Activated naive CD4-positive, alpha-beta T cell treated with anti-CD3 and anti-CD28 coated beads for 36 hours (primary cell): ENCODE measurements at places on chromosomes 3 and 15. TPM values are rescaled to one million over a fixed set of nuclear protein-coding genes. Genes with fewer than 3 reads are reported as not detected.

TNFAIP8L3 gene
- total RNA-seq, result not detected

- H3K4me1 ChIP-seq, result no peaks in the 10 kb centered on the region
- no peaks in the 10 kb centered on the region for H3K36me3 ChIP-seq
- peaks cover 4% of the 10 kb centered on the region for H3K27me3 ChIP-seq
- H3K4me3 ChIP-seq, result no peak overlapping the region
Measured at GRCh38 chr3:152060701-152061100, 187.3 kb downstream of the SUCNR1 start.

DNA sequence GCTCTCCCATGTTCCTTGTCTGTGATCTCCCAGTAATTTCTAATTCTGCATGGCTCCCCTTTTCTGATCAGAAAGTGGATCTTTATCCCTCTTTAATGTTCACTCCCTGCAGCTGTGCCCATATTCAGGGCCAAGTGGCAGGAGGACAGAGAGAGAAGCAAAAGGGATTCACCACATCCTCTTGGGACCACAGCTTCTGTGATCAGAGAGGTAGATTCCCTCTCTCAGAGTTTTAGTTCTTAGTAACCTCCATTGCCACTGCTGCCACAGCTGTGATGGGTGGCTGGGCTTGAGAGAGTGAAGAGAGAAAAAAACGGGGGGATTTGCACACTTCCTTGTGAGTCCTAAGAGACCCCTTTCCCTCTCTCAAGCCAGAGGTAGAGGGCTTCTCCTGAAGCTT lies 49.2 kb downstream of the GLCE start:
- no peak for DNase-seq
- no peaks in the 10 kb centered on the region for H3K36me3 ChIP-seq
- H3K27me3 ChIP-seq, result no peaks in the 10 kb centered on the region
- H3K27ac ChIP-seq, result no peak overlapping the region

GRCh38 chr15:61685971-61686370 lies 374.3 kb downstream of the VPS13C start:
- H3K27ac ChIP-seq, result no peak overlapping the region
- no peak overlapping the region for H3K4me3 ChIP-seq
- H3K27me3 ChIP-seq, result peaks cover 5% of the 10 kb centered on the region
- H3K36me3 ChIP-seq, result no peaks in the 10 kb centered on the region

GOLGA8J gene
- not detected for total RNA-seq

- no peaks in the 10 kb centered on the region for H3K27me3 ChIP-seq
- no peaks in the 10 kb centered on the region for H3K36me3 ChIP-seq
- H3K27ac ChIP-seq, result no peak overlapping the region
- H3K4me1 ChIP-seq, result peaks cover 3% of the 10 kb centered on the region
Measured at GRCh38 chr15:65232520-65232919, 21.2 kb upstream of the CILP start.

DNA sequence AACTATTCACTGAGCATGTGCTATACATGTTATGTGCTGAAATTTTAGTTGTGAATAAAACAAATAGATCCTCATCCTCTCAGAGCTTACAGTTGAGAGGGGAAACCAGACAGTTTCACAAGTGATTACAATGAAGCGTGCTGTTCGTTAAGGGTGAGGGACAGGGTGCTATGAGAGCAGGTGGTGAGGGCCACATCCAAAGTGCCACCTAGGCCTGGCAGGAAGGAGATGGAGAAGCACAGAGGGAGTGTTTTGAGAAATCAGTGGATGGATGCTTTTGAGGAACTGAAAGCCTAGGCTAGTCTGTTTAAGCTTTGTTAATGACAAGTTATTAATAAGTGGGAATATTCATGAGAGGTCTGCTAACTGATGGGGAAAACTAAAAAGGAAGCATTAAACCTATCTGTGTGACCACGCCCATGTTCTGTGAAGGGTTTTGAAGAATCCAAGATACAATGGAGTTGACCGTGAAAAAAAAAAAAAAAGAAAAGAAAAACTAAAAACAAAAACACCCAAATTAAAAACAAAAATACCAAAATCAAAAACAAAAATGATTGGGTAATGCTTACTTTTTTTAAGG lies 7.3 kb downstream of the MCTP2 start:
- H3K4me1 ChIP-seq, result peaks cover 55% of the 10 kb centered on the region
- H3K27me3 ChIP-seq, result no peaks in the 10 kb centered on the region
- no peak overlapping the region for H3K27ac ChIP-seq
- H3K36me3 ChIP-seq, result peaks cover 4% of the 10 kb centered on the region
- no peak overlapping the region for H3K4me3 ChIP-seq

GRCh38 chr3:55801068-55801467 lies 314.0 kb upstream of the WNT5A start:
- H3K27me3 ChIP-seq, result no peaks in the 10 kb centered on the region
- H3K4me1 ChIP-seq, result no peaks in the 10 kb centered on the region
- no peak overlapping the region for H3K4me3 ChIP-seq
- no peak overlapping the region for H3K27ac ChIP-seq
- no peak for DNase-seq
- H3K36me3 ChIP-seq, result no peaks in the 10 kb centered on the region

DNA sequence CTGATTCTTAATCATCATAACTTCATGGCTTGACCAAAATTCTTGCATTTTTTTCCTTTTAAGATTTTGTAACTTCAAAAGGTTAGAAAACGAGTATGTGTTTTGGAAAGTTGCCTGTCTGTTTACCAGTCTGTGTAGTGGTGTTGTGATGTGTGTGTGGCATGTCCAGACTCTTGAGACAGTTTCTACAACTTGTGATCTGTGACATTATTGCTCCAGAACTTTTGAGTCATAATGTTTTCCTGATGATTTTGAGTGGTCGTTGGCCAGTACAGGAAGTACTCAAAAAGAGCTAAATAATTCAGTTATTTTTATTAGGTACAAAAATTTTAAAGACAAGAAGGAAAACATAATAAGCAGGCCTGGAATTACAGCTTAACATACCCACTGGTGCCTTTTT lies 229.0 kb upstream of the C2CD4B start:
- H3K4me1 ChIP-seq, result peaks cover 12% of the 10 kb centered on the region
- H3K27ac ChIP-seq, result no peak overlapping the region
- DNase-seq, result no peak
- no peaks in the 10 kb centered on the region for H3K36me3 ChIP-seq

- H3K27ac ChIP-seq, result no peak overlapping the region
- peaks cover 31% of the 10 kb centered on the region for H3K36me3 ChIP-seq
- no peak for DNase-seq
- no peaks in the 10 kb centered on the region for H3K27me3 ChIP-seq
Measured at GRCh38 chr3:170107941-170108340, 70.1 kb downstream of the GPR160 start.

DNA sequence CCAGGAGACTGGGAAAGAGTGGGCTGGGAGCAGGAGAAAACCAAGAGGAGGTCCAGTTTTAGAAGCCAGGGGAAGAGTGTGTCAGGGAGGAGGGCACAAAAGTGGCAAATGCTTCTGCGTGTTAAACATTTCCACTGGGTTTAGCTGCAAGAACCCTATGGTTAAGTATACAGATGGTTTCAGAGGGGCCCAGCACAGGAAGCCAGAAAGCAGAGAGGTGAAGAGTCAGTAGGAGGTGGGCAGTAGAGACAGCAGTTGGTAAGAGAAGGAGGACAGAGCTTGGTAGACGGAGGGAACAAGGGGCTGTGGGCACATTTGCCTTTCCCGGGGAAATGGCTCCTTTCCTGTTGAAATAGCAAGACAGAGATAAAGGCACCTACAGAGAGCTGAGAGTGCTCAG lies 133.8 kb downstream of the EPHB1 start:
- no peaks in the 10 kb centered on the region for H3K4me1 ChIP-seq
- H3K27me3 ChIP-seq, result peaks cover 6% of the 10 kb centered on the region
- H3K27ac ChIP-seq, result no peak overlapping the region
- no peak overlapping the region for H3K4me3 ChIP-seq

- no peaks in the 10 kb centered on the region for H3K36me3 ChIP-seq
- no peaks in the 10 kb centered on the region for H3K27me3 ChIP-seq
- H3K4me3 ChIP-seq, result no peak overlapping the region
- no peaks in the 10 kb centered on the region for H3K4me1 ChIP-seq
- no peak overlapping the region for H3K27ac ChIP-seq
Measured at GRCh38 chr3:25007974-25008658, 419.9 kb upstream of the RARB start.

GRCh38 chr15:87597346-87598052 lies 659.0 kb downstream of the NTRK3 start:
- peaks cover 16% of the 10 kb centered on the region for H3K4me1 ChIP-seq
- H3K36me3 ChIP-seq, result no peaks in the 10 kb centered on the region
- peak; percentile 49 for DNase-seq

PDHB gene
- total RNA-seq, result 53.7 TPM

CELSR3 gene
- 5.1 TPM for total RNA-seq

SCN11A gene
- total RNA-seq, result 0.05 TPM

DNA sequence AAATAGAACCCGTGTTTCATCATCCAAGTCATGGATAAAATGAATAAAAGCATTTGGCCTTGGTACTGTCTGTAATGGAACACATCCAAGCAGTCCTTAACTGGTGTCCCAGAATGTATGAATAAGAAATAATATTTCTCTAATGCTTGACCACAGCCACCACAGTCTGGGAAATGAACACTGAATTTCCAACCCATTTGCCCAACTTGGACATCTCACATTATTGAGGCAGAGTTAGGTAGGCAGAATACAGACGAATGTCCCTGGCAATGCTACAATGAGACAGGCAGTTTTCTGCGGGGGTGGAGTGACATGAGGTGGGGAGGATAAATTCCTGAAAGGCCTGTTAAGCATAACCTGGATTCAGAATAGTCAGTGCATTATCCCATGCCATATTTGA lies 245.7 kb downstream of the ZIC1 start:
- no peak for DNase-seq
- no peak overlapping the region for H3K4me3 ChIP-seq
- no peaks in the 10 kb centered on the region for H3K36me3 ChIP-seq

GRCh38 chr3:52367891-52368880 lies 52.1 kb downstream of the DNAH1 start:
- no peaks in the 10 kb centered on the region for H3K27me3 ChIP-seq
- DNase-seq, result no peak
- no peak overlapping the region for H3K27ac ChIP-seq
- peaks cover 11% of the 10 kb centered on the region for H3K36me3 ChIP-seq
- no peak overlapping the region for H3K4me3 ChIP-seq

DNA sequence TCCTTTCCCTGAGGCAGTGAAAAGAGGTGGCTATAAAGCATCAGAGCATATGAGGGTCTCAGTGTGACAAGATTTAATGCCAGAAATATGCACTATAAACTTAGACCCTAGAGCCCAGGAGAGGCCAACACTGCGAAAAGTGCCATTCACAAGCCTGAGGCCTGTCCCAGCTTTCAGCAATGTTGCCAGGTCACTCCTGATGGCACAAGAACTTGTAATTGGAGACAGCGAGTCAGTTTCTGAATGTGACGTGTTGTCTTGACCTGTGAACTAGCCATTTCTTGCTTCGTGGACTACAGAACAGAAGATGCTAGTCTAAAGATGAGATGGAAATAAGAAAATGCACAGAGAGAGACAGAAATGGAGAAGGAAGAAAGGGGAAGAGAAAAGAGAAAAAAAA lies 87.9 kb downstream of the WDR72 start:
- no peak overlapping the region for H3K4me3 ChIP-seq
- DNase-seq, result no peak
- H3K27ac ChIP-seq, result no peak overlapping the region

DNA sequence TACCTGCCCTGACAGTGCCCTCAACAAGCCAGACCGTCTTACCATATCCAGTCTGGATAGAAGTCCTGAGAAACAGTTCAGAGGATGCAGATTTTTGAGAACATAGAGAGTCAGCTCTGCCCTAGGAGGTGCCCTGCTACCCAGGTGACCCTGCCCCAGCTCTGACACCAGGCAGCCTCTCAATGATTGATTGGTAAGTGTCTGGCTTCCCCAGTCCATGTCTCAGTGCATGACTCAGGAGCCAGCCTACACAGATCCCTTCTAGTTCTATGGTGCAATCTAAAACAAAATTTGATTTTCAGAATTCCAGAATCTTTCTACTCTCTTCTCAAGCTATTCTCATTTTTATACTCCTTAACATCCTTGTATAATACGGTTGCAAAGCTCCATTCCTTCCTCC lies 292.1 kb downstream of the VPS13C start:
- H3K4me1 ChIP-seq, result no peaks in the 10 kb centered on the region
- H3K36me3 ChIP-seq, result no peaks in the 10 kb centered on the region
- DNase-seq, result no peak
- no peak overlapping the region for H3K27ac ChIP-seq

TUBGCP5 gene
- 12.3 TPM for total RNA-seq

- no peak overlapping the region for H3K27ac ChIP-seq
- peaks cover 20% of the 10 kb centered on the region for H3K36me3 ChIP-seq
- no peaks in the 10 kb centered on the region for H3K27me3 ChIP-seq
Measured at GRCh38 chr15:89199746-89200145, 21.6 kb downstream of the RLBP1 start.

- DNase-seq, result no peak
- peaks cover 4% of the 10 kb centered on the region for H3K4me1 ChIP-seq
- no peaks in the 10 kb centered on the region for H3K36me3 ChIP-seq
- H3K4me3 ChIP-seq, result no peak overlapping the region
- H3K27me3 ChIP-seq, result peaks cover 3% of the 10 kb centered on the region
- H3K27ac ChIP-seq, result no peak overlapping the region
Measured at GRCh38 chr3:185330644-185331043, 32.3 kb upstream of the MAP3K13 start.

KIF7 gene
- total RNA-seq, result 0.94 TPM

CALML4 gene
- total RNA-seq, result 11.4 TPM

DNA sequence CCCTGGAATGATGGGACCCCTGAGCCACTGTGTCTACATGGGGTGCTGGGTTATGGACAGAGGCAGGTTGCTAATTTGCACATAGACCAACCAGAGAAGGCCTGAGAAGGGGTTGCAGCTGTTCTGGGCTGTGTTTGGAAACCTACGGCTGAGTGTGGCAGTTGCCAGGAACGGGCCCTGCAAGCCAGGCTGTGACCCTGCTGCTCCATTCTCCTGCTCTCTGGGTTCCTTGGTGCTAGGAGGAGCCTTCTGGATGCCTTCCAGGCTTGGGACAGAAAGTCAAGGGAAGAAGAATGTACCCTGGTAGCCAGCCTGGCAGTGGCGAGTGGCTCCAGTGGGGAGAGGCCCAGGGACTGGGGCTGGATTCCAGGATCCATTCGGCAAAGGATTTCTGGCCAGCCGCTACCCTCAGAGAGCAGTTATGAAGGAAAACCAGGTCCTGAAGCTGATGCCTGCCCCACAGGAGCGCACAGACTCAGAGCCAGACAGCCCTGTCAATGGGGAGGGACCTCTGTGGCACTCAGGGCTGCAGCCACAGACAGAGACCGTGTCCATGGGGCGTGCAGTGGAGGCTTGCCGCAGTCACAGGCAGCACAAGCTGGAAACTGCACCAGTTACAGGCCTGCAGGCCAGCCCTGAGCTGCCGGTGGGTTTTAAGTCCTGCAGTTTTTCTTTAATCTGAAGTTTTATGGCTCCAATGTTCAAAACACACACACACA lies 55.1 kb upstream of the ACAD9 start:
- no peak overlapping the region for H3K27ac ChIP-seq
- H3K4me3 ChIP-seq, result no peak overlapping the region
- DNase-seq, result no peak
- H3K36me3 ChIP-seq, result peaks cover 2% of the 10 kb centered on the region

- no peaks in the 10 kb centered on the region for H3K36me3 ChIP-seq
- H3K4me1 ChIP-seq, result no peaks in the 10 kb centered on the region
- H3K4me3 ChIP-seq, result no peak overlapping the region
- no peak for DNase-seq
Measured at GRCh38 chr3:2910997-2911396, 199.2 kb downstream of the IL5RA start.

SAMD7 gene
- total RNA-seq, result not detected

- no peak for DNase-seq
- peaks cover 21% of the 10 kb centered on the region for H3K36me3 ChIP-seq
- no peak overlapping the region for H3K27ac ChIP-seq
- H3K4me3 ChIP-seq, result no peak overlapping the region
- H3K4me1 ChIP-seq, result peaks cover 54% of the 10 kb centered on the region
Measured at GRCh38 chr3:59821274-59821673, 771.4 kb upstream of the CFAP20DC start.

ROBO2 gene
- total RNA-seq, result not detected

- no peaks in the 10 kb centered on the region for H3K27me3 ChIP-seq
- peak; percentile 6 for DNase-seq
- peaks cover 50% of the 10 kb centered on the region for H3K36me3 ChIP-seq
- H3K4me3 ChIP-seq, result no peak overlapping the region
Measured at GRCh38 chr3:131470377-131470776, 32.4 kb downstream of the MRPL3 start.
